Right atrium auricular region (tissue), 2 donors: ENCODE measurements at places on chromosomes 1 and 21. TPM values are rescaled to one million over a fixed set of nuclear protein-coding genes. Genes with fewer than 3 reads are reported as not detected.
A peak's percentile ranks its signal among the peaks of the same experiment; 100 is the strongest.

FCAMR gene
- total RNA-seq: not detected

CELA2B gene
- total RNA-seq: not detected

MIXL1 gene
- not detected for total RNA-seq

GPR161 gene
- total RNA-seq: 3.2 TPM

ELAVL4 gene
- 1.4 TPM for total RNA-seq

SLAMF8 gene
- 4.2 TPM for total RNA-seq

ADAM30 gene
- not detected for total RNA-seq

A3GALT2 gene
- not detected for total RNA-seq

DNA sequence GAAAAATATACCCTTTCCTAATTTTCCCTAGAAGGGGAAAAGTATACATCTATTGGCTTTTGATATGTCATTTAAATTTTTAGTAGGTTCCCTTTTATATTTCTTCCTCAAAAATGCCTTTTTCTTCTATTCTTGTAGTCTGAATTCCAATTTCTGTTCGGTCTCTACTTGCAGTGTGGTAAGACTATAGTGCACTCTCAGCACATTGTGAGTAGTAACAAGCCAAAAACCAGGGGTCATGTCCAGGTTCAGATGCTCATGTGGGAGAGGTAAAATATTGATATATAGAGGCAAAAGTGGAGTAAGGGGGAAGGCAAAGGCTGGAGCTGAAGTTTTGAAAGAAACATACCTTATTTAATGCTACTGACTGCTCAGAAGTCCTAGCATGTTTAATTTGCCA, 4.0 kb upstream of the FCGR2A start:
- DNase-seq: no peak

- DNase-seq: no peak
Measured at GRCh38 chr1:213986925-213987250, 885 bp upstream of the PROX1 start.

GRCh38 chr1:151881479-151881878, 27.8 kb downstream of the THEM4 start:
- DNase-seq: no peak

- no peak for DNase-seq
Measured at GRCh38 chr21:25737421-25737820, 2.6 kb downstream of the GABPA start.

GRCh38 chr1:175252561-175252960, 60.0 kb upstream of the KIAA0040 start:
- no peak for DNase-seq

- DNase-seq: no peak
Measured at GRCh38 chr1:237316352-237316751, 274.4 kb downstream of the RYR2 start.

DNA sequence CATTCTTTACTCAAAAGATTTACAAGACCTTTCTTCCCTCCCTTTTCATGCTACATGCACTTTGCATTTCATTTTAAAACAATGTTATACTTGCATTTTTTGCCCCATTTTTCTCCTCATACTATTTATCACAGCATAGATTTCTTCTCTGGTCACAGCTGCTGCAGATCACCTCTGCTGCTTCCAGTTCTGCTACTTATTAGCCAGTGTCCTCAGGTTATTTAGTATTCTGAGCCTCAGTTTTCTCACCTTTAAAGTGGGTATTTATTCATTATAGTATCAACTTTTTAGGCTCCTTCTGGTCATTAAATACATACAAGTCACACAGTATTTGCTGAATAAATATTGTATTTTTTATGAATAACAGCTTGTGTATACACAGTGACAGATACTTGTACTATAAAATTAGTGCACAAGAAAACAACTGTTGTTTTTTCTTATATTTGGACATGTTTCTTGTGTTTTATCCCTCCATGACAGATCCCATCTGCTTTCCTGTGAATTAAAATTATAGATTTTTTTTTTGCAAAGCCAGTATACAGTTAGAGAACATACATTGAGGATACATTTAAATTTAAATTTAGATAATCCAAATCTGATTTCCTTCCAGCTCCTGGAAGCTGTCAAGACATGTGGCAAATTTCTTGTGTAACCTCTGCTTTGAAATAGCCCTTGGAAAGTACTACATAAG, 85.3 kb upstream of the BCL10 start:
- DNase-seq: no peak

GRCh38 chr1:27116232-27116631, 38.7 kb downstream of the SLC9A1 start:
- no peak for DNase-seq

DNA sequence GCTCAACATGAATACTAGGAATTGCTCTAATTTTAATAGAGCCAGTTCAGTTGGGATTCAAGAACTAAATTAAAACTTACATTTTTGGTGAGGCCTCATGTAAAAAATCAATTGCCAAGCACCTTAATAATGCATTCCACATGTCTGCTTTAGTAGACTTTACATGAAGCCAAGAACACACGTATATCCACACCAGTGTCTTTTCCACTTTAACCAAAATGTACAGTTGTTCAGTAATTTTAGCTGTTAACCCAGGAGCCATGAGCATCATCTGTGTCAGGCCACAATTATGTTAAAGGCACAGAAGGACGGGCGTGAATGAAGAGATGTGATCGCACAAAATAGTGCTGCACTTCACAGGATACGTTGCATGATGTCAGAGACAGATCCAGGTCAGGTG, 136.7 kb downstream of the TLR5 start:
- no peak for DNase-seq

DNA sequence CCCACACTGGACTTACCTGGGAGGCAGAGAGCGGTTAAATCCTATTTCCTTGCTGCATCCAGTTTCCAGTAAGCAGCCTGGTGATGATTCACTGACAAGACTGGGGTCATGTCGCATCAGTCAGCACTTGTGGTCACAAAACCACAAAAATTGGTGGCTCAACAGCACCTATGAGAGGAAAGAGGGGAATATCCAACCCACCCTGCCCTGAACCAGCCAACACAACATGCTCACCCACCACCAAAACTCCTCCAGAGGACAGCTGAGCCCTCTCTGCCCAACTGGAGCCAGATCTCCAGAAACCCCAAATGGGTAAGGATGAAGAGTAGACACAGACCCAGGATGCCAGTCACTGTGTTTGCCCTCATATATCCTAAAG, 64.0 kb downstream of the CD46 start:
- DNase-seq: no peak

DNA sequence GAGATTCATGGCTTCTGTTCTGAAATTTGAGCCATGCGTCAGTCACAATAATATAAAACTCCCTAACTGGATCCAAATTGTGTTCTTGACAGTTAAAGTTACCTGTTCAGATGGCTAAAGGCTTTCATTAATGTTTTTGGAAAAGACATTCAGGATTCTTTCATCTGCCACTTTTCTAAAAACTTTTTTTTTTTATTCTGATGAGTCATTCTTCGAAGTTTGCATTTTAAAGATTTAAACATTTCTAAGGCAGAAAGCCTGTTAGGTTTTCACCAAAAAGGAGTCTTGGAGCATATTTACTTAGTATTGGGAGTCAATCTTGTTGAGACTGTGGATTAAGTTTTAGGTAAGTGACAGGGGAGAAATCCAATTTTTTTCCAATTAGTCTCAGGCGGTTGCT, 18.9 kb upstream of the SDC3 start:
- DNase-seq: no peak

GRCh38 chr21:38420140-38420539, 78.1 kb downstream of the ERG start:
- peak; percentile 16 for DNase-seq
